ENCODE measurements at places on chromosomes 5 and 9.

DNA sequence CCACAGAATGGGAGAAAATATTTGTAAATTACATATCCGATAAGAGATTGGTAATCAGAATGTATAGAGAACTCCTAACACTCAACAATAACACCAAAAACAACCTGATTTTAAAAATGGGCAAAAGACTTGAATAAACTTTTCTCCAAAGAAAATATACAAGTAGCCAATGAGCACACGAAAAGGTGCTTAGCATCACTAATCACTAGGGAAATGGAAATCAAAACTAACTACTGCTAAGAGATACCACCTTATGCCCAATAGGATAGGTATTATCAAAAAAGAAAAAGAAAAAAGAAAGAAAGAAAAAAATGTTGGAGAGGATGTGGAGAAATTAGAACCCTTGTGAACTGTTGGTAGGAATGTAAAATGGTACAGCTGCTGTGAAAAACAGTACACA is 212.1 kb downstream of the TLR4 start:
- DNase-seq, result no peak

- DNase-seq, result no peak
Measured at GRCh38 chr5:13708906-13709305, 235.6 kb downstream of the DNAH5 start.

GRCh38 chr5:150642567-150642927 is 2.1 kb downstream of the SYNPO start:
- DNase-seq, result no peak

- no peak for DNase-seq
Measured at GRCh38 chr5:155471027-155471426, 457.5 kb downstream of the KIF4B start.

DNA sequence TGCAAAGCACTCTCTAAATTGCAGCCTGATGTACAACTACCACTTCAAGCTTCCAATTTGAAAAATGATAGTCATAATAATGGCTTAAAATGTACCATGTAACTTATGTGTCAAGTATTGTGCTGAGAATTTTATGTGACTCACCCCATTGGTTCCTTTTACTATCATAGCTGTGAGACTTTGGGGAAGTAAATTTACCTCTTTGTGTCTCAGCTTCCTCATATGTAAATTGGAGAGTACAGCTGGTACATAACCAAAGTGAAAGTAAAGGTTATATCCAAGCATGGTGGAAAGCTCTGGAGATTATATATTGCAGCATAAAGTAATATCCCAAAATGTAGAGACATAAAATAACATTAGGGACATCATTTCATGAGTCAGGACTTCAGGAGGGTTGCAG is 2200.4 kb upstream of the C9orf72 start:
- DNase-seq, result no peak
